ENCODE measurements at places on chromosomes 5 and 9.
A peak's percentile ranks its signal among the peaks of the same experiment; 100 is the strongest.

DNA sequence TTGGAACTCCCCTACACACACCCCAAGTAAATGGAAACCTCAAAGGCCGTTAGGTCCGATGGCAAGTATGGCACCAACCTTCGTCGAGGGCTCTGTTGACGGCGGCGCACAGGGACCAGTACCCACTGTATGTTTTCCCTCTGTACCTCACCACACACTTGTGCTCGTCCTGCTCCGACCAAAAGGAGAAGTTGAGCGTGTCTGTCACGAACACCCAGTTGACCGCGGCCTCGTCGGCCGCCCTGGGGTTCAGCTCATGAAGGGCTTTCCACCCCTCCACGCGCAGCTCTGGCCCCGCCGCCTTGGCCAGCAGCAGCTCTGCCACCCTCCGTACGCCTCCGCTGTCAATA, 24.0 kb downstream of the HNRNPK start:
- DNase-seq, result no peak

DNA sequence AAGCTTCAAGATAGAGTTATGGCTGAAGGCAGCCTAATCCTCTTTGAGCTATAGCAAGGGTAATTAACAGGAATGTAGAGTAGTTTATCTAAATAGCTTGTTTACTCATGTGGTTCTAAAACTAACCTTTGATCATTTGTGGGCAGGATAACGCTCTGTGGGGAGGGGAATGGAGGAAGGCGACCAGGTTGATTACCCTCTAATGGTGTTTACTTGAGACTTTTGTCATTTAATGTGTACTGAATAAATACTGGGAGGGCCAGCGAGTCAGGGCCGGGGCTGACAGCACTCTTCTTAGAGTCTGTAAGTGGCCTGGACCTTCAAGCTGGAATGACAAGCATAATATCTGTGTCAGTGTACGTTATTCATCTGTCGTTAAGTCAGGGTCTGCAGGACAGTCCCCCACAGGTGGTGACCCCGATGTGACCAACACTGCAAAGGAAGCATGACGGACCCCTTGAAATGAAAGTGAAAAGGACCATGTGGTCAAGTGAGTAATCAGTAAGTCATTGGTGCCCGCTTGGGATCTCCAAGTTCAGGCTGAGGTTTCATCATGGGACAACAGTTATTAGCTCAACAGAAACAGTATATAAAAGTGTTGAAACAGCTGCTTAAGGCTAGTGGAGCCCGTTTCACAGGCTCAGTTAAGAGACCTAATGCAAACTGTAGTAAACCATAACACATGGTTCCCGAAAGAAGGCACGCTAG, 162.6 kb downstream of the CPLANE1 start:
- peak; percentile 13 for DNase-seq

GRCh38 chr5:112833971-112834370, 27.1 kb upstream of the SRP19 start:
- DNase-seq, result peak; percentile 1

- no peak for DNase-seq
These were observed 18.7 kb upstream of the PIK3R1 start for GRCh38 chr5:68196876-68197275.

DNA sequence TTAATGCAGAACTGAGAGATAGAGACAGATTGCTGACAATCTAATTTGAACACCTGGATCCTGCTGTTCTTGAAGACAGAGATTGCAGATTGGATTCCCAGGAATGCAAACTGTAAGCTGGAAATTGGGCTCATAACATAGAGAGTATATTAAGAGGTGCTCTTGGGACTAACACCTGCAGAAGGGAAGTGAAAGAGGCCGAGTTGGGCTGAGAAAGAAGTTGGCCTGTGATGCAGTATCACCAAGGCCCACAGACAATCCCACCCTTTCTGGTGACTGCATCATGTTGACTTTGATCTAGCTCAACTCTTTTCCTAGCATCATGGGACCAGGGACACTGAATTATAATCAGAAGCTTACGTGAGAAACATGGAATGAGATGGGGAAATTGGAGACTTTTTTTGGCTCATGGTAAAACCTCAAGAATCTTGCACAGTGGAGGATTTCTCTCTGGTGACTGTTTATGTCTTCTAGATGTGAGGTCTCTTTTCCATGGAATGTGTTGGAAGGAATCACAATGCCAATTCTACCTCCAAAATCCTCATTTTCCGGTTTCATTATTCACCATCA, 36.5 kb upstream of the NUDT12 start:
- peak; percentile 45 for DNase-seq

DNA sequence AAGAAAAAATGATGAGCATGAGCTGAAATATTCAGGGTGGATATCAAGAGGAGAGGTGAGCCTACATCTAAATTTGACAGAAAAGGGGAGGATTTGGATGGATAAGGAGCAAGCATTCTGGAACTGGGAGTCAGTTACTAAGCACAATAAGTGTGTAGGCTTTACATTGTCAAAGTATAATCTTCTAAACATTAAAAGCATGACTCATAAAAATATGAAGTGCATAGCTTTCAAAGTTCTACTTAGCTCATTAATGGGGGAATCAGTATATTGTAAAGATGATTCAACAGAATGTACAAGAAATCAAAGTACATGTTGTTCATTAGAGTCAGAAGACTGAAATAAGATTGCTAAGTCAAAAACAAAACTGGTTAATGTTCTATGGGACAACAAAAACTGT, 248.0 kb upstream of the GAS1 start:
- DNase-seq, result peak; percentile 54

- DNase-seq, result no peak
These were observed 46.7 kb downstream of the PSD2 start for GRCh38 chr5:139842321-139842720.

- no peak for DNase-seq
These were observed 71.3 kb downstream of the LHFPL2 start for GRCh38 chr5:78577071-78577807.

DNA sequence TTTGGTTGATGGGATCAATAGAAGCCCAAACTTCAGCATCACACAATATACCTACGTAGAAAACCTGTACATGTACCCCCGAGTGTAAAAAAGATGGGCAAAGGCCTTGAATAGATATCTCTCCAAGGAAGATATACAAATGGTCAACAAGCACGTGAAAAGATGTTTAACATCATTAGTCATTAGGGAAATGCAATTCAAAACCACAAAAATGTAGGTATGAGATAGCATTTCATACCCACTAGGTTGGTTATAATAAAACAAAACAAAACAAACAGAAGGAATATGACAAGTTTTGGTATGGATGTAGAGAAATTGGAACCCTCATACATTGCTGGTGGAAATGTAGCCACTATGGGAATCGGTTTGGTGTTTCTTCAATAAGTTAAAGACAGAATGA, 33.1 kb upstream of the PPARGC1B start:
- peak; percentile 28 for DNase-seq

DNA sequence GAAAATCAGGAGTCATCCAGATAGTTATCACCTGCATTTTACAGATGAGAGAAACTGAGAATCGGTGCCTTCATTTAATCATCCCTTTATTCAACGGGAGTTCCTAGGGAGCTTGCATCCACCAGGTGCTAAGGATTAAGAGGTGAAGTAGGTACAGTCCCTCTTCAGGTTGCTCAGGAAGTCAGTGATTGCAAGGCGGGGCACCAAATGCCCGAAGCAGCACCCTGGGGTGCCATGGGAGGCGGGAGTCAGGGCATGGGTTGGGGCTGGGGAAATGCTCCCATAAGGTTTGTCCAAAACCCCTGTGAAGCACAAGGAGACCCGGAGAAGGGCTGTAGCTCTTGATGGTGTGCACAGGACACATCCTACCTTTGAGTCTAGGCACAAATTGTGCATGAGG, 98.8 kb upstream of the KLF4 start:
- no peak for DNase-seq

DNA sequence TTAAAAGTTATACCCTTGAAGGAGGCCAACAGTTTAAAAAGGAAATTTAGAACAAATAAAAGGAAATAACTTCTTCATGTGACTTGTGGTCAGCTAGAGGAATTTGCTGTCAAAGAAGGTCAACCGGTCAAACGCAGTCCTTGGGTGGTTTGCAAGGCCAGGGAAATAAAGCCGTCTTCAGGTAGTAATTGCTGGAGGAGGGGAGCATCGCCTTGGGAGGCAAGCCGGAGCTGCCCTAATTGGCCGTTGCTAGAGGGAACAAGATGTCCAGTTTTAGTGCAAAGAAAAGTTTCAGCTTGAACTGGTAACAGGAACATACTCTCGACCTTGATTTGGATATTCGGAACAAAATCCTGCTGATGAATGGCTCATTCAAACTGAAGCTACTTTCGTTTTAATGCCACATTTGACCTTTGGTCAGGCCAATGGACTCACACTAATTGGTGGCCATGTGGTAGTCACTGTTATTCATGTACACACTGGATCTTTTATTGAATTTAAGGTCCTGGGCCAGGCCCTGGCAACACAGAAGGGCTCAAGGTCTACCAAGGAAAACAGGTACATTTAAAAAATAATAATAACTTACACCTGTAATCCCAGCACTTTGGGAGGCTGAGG, 47.0 kb upstream of the MYO10 start:
- DNase-seq, result no peak

DNA sequence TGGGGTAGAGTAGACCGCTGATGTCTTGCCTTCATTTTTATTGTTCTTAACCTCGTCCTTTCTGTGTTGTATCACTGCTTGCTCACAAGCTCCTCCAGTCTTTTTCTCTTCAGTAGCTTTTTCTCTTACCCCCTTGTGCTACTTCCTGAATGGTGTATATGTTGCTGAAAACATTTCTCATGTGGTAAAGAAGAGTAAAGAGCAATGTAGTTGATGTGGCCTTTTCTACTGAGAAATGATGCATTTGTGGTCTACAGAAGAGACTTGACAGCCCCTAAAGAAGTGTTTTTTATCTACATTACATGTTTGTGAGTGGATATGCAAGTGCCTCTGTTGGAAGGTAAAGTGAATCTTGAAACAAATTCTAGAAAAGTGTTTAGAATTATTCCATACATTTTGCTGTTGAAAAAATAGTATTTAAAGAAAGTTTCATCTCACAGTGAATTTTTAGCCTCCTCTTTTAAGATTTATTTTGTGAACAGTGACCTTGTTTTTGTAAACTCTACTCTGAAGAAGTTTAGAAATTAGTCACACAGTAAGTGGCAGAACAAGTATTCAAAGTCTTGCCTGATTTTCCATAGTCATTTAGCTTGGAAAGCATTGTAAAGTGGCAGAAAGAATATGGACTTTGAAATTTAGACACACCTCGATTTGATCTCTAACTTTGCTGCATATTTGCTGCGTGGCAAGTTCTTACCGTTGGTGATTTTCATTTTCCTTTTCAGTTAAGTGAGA, 17.4 kb downstream of the CDC42SE2 start:
- peak; percentile 27 for DNase-seq

GRCh38 chr9:96490534-96491078, 40.6 kb downstream of the HABP4 start:
- DNase-seq, result no peak

- DNase-seq, result peak; percentile 44
These were observed 8.0 kb upstream of the PCA3 start for GRCh38 chr9:76756268-76756640.

DNA sequence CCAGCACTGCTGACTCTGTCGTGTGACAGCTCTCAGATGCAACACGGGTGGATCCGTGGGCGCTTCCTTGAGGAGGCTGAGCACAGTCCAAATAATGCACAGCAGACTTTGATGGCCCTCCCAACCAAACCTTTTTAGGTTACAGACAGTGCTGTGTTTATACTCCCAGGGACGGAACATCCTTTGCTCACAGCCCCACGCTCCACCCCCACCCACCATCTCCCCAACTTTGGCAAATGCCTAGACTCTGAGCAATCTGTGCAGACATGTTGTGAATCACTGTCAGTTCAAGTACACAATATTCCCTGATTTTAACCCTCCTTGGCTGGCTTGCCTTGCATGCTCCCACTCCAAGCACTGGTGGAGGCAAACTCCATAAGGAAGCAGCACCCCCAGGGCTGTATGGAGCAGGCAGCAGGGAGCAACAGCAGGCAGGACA, 324.6 kb downstream of the MLLT3 start:
- peak; percentile 95 for DNase-seq

DNA sequence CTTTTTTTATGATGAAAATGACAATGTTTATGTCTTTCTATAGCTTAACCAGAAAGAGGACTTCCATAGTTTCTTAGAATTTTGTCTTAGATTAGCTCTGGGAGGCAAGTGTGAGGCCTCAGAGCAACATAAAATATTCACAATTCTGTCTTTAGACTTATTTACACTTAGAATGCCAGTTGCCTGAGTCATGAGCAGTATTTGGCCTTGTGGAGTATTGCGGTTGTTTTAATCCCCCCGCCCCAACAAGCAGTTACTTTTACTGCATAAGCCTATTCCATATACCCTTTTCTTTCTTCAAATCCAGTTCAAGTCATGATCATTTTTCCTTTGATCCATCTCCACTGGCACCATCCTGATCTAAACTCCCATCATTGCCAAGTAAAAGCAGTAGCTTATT, 198.0 kb upstream of the EGFLAM start:
- peak; percentile 76 for DNase-seq

DNA sequence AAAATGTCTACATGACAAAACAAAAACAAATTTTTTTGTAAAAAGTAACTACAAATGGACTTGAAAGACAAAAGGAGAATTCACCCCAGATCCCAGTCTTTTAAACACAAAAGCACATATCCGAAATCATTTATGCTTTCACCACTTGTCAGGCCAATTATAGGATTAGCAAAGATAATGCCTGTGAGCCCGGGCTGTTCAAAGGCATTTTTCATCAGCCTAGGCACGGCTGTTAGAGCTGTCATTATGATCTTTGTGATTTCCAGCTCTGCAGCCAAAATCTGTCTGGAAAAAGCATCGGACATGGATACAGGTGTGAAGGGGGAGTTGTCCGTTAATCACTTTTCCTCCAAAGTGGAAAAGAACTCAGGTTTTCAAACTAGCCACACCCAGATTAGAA, 23.6 kb upstream of the RAB14 start:
- no peak for DNase-seq

DNA sequence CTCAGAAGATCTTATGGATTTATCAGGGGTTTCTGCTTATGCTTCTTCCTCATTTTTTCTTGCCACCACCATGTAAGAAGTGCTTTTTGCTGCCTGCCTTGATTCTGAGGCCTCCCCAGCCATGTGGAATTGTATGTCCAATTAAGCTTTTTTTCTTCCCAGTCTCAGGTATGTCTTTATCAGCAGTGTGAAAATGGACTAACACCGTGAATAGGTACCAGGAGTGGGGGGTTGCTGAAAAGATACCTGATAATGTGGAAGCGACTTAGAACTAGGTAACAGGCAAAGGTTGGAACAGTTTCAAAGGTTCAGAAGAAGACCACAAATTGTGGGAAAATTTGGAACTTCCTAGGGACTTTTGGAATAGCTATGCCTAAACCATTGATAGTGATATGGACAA, 1222.5 kb upstream of the NUDT12 start:
- no peak for DNase-seq

DNA sequence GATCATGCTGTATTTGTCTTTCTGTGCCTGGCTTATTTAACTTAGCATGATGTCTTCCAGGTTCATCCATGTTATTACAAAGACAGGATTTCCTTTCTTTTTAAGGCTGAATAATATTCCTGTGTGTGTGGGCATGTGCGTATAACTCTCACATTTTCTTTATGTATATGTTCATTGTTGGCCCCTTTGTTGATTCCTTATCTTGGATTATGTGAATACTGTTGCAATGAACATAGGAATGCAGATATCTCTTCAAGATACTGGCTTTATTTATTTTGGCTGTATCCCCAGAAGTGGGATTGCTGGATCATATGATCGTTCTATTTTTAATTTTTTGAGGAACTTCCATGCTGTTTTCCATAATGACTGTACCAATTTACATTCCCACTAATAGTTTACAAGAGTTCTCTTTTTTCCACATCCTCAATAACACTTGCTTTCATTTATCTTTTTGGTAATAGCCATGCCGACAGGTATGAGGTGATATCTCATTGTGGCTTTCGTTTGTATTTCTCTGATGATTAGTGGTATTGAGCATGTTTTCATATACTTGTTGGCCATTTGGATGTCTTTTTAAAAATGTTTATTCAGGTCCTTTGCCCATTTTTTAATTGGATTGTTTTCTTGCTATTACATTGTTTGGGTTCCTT, 38.0 kb downstream of the CREBRF start:
- DNase-seq, result peak; percentile 87

All from fibroblast of skin of back (primary cell).